ENCODE measurements at places on chromosomes 2 and 18.

DNA sequence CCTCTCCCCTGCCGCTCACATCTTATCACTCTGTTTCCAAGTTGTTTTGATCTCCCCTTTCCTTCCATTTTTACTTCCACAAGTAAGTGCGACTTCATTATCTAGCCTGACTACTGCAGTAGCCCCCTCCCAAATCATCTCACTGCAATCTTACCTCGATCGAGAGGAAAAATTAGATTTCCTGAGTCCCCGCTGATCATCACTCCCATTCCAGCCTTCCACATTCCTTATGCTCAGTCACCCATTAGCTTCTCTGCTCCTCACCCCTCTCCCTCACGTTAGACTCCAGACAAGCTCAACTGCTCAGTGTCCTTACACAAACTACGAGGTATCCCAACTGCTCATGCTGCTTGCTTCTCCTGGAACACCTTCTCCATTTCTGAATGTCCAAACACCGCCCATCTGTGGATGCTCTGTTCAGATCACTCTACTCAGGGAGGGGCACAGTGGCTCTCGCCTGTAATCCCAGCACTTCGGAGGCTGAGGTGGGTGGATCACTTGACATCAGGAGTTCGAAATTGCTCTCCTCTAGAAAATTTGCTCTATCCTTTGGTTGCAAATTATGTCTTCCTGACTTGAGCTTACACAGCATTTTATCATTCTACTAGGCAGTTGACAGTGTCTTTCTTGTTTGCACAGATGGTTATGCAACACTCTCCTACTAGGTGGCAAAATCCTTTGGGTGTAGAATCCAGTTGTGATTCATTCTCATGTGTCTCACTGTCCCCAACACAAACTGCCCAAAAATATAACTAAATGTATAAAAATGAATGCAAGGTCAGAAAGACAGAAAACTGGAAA is 96.5 kb downstream of the INO80D start:
- DNase-seq: peak; percentile 47

DNA sequence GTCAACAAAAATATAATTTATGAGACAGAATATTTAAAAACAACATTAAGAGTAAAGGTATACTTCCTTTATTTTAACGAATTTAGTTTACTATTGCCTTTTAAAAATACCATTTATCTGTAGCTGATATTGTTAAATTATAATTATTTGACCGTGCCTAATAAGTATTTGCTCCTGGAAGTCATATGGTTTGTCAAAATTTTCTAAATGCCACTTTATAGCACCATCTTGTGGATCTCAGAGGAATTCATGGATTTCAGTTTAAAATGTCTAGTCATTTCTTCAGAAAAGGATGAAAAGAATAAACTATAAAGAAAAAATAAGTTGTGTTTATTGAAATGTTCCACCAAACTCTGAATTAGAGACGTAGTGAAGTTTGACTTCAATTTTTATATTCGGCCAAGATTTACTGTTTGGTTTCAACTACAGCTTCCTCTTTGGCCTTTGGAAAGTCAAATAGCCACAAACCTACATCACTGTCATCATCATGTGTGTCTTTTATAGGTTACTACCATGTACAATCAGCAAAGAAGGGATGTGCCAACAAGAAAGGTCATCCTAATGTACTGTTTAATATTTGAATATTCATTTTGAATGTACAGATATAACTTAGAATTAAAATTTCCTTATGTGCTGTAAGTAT is 10.3 kb upstream of the FTCDNL1 start:
- DNase-seq: no peak

DNA sequence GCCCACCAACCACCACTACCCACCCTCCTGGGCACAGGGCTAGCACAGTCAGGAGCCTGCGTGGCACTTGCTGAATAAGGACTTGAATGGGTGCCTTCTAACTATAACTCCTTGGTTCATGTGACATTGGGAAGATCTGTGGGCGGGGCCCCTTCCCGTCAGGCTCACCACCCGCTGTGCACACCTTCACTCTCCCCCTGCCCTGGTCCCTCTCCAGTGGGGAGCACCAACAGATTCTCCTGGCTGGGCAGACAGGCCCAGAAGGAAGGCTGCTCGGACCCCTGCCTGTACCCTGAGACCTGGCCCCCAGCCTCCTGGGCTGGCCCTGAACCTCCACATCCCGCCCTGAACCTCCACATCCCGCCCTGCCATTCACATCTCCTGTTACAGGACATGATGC is 33.4 kb upstream of the POMC start:
- no peak for DNase-seq

DNA sequence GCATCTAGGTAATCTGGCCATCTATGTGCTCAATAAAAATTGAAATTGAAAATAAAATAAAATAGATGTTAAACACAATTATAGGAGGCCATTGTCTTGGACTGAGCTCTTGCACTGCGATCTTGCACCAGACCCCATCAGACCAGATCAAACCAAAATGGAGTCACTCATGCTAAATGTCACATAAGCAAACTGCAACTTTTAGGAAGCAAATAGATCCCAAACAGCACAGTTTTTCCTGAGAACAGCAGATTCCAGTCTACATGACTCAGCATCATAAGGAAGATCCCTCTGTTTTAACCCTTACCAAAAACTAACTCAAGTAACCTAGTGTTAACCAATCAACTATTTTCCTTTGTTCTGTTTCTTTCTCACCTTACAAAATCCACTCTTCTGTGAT is 57.7 kb upstream of the LRP1B start:
- DNase-seq: no peak

GRCh38 chr2:211344289-211344688 is 787.9 kb downstream of the CPS1 start:
- no peak for DNase-seq

- DNase-seq: no peak
Observed at GRCh38 chr18:54608028-54608642, 17.1 kb downstream of the DYNAP start.

DNA sequence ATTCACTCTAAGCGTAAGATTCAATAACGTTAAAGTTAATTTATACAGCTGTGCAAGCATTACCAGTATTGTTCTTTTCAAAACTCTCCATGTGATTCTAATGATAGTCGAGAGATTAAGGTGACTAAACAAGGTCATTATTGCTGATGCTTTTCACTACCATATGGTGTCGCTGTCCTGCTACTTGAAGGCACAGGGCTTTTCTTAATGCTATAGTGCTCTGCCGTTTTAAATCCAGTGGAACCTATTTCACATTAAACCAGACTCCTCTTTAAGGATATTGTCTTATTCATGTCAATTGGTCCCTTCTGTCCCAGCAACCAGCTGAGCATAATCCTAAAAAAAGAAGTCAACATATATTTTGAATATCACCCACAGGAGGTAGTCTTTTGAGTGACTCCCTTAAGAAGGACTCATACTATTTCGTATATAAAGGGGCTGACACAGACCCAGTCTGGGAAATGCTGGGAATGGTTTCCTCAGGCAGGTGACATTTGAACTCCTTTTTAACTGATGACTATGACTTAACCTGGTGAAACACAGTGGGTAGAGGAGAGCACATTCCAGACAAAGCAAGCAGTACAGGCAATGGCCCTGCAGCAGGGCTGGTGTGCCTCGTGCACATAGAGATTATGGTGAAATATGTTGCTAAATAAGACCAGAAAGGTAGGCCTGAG is 53.9 kb upstream of the CYTIP start:
- DNase-seq: peak; percentile 41

DNA sequence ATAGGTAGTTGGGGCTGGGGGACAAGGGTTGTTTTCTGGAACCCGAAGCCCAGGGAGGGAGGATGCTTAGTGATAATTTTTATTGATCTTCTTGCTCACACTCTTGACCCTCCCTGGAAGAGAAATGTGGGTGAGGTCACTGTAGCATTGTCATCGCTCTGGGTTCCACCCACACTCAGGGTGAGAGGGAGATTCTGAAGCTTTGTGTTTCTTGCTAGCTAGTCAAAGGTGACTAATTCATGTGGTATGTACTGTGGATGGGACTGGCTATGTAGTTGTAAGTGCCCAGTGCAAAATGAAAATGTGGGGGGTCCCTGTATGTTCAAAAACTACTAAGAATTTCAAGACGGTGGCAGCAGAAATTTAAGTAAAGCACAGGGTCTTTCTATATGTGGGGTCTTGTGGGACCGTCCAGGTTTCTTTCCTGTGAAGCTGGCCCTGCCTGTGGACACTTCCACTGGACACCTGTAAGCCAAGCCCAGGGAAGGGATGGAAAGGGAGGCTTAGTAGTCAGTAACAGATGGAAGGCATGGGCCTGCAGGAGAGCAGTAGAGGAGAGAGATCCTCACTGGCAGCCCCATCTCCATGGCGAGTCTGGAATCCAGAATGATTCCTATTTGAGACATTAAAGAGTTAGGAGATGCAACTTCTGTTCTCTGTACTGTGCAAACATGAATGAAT is 35.0 kb downstream of the TSN start:
- no peak for DNase-seq

DNA sequence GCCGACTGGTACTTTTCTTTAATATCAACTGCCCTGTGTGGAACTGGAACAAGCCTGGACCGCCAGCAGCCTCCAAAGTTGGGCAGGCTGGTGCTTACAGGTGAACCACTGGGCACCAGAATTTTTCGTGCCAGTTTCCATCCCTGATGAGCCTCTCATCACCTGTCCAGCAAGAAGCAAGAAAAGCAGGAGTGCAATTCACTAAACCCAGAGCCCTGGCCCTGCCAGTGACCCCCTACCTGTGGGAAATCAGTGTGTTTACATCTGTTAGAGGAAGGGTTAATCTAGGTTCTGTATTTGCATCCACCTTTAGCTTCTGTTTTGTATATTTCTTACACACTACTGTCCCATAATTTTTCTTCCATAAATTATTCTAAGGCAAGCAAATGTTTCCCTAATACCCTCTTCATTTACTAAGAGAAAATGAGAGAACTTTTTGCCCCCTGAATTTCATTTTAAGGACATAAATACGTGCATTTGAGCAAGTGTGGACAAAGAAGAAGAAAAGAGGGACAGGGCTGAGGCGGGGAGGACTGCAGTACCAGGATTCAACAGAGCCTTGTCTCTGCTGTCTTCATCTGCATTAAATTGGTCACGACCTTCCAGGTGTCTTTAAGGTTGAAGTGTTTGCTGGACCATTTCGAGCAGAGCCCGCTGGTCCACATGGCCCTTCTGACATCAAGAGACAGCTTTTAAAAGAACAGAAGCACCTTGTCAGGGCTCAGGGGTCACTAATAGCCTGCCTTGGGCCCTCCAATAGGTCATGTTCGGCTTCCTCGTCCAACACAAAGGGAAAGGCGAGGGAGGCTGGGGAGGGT is 763.1 kb downstream of the BCL11A start:
- no peak for DNase-seq

GRCh38 chr2:217142649-217143266 is 282.9 kb upstream of the TNP1 start:
- DNase-seq: no peak

DNA sequence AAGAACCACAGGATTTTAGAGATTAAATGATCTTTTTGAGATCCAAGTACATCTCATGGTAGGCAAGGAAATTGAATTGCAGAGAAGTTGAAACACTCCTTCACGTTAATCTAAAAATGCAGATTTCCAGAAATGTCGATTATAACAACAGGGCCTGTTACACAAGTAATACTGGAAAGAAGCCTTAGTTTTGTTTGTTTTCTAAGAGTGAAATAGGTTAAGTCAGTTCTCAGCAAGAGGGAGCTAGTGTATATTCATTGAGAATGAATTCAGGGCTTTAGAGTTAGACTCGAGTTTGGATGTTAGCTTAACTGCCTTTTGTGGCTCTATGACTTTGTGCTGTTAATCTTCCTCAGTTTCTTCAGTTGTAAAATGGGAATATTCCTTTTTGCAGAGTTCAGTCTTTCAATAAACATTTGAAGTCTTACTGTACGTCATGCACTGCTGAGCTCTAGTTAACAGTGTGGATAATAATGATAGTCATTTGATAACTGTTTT is 926 bp downstream of the NDUFV2 start:
- no peak for DNase-seq

DNA sequence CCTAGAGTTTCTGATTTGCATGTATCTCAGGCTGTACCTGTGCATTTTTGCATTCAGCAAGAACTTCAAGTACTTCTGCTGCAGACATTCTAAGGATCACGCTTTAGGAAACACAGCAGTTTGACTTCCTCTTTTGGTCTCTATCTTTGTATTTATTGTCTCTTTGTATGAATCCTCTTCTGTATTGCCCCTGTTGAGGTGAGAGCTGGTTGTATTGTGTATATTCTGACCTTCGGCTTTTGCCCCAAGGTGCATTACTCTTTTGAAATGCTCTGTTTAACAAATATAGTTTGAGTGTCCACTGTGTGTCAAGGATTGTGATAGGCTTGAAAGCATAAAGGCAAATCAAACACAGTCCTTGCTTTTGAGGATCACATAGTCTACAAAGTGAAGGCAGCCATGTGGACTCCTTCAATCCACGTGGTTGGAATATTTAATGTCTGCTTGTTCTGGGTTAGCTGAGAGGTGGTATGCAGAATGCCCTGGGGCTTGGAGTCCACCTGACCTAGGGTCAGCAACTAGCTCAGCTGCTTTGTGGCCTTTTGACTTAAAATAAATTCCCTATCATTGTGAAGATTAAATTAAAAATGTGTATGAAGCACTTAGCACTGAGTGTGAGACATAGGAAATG is 108.1 kb downstream of the LYPD6 start:
- no peak for DNase-seq

DNA sequence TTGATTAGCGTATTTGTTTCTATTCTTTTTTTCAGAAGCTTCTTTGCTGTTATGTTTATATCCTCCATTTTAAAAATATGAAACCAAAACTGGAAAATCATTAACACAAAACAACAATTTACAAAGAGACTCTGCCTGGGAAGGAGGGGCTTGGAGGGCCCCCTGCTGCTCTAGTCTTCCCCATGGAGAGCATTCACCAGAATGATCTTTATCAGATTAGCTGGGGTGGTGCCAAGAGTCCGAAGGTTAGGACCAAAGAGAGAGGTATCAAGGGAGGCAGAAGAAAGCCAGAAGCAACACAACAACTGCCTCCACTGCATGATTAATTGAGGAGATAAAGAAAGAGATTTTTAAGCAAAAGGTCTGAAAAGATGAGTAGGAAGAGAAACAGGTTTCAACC is 218.6 kb downstream of the IRS1 start:
- no peak for DNase-seq

- DNase-seq: no peak
Observed at GRCh38 chr18:39966275-39966674, 1988.8 kb upstream of the PIK3C3 start.

DNA sequence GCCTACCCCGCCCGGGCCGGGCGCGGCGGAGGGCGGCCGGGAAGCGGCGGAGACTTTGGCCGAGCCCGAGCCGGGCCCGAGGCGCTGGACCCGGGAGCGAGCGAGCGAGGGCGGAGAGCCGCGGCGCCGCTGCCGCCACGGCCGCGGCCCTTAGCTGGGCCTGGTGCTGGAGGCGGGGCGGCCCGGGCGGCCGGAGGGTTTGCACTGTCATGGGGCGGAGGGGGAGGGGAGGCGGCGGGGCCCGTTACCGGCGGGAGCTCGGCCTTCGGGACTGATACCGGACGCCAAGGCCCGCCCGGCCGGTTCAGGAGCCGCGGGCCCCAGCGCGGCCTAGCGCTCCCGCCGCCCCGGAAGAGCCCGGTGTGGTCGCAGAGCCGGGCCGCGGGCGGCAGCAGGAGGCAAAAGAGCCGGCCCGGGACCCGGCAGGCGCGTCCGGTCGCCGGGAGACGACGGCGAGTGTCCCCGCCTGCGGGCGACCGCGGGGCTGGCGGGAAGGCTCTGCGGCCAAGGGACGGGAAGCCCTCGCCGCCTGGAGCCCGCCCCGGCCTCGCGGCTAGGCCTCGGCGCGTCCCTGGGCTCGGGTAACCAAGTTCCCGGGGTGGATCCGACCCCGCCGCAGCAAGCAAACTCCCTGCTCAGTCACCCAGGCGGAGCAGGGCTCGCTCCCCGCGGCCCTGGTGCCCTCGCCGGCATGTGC is 697 bp downstream of the KCMF1 start:
- peak; percentile 77 for DNase-seq

GRCh38 chr2:204486805-204487204 is 58.5 kb upstream of the PARD3B start:
- DNase-seq: no peak

GRCh38 chr18:44871771-44872170 is 191.1 kb downstream of the SETBP1 start:
- DNase-seq: no peak

Measured in retina (tissue), 1 donor.